Neural cell (in vitro differentiated cells): ENCODE measurements at places on chromosomes 12 and 14. TPM values are rescaled to one million over a fixed set of nuclear protein-coding genes. Genes with fewer than 3 reads are reported as not detected.

LRRC10 gene
- polyA plus RNA-seq: not detected in 2 replicates

CLMN gene
- 0.57 and 1.4 TPM in 2 replicates for polyA plus RNA-seq

PZP gene
- not detected in 2 replicates for polyA plus RNA-seq

SLC7A8 gene
- polyA plus RNA-seq: 0.21 and 1.7 TPM in 2 replicates

C12orf75 gene
- polyA plus RNA-seq: 25.2 and 27.1 TPM in 2 replicates

RNASE1 gene
- polyA plus RNA-seq: 0.64 TPM in 1 of 2 replicates, not detected in the other

ABHD12B gene
- polyA plus RNA-seq: not detected in 2 replicates
